GM04504 (cell line): ENCODE measurements at places on chromosomes 12 and 14.

DNA sequence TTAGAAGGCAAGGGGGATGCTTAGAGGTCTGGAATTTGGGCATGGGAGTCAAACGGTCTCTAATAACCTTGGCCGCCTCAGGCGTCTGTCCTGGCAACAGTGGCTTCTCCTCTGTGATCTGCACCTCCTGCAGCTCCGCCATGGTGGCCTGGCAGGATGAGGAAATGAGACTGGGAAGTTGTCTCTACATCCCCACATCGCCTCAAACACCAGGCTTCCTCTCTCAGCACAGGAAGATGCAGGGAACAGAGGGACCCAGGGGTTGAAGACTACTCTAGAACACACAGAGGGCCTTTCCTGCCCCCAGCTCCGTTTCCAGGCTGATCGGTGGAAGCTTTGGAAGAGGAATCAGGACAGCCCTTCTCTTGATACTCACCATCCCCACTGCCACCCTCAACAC lies 1.7 kb downstream of the NDRG2 start:
- DNase-seq: no peak

- DNase-seq: no peak
Observed at GRCh38 chr14:54828037-54828436, 74.6 kb downstream of the GCH1 start.

DNA sequence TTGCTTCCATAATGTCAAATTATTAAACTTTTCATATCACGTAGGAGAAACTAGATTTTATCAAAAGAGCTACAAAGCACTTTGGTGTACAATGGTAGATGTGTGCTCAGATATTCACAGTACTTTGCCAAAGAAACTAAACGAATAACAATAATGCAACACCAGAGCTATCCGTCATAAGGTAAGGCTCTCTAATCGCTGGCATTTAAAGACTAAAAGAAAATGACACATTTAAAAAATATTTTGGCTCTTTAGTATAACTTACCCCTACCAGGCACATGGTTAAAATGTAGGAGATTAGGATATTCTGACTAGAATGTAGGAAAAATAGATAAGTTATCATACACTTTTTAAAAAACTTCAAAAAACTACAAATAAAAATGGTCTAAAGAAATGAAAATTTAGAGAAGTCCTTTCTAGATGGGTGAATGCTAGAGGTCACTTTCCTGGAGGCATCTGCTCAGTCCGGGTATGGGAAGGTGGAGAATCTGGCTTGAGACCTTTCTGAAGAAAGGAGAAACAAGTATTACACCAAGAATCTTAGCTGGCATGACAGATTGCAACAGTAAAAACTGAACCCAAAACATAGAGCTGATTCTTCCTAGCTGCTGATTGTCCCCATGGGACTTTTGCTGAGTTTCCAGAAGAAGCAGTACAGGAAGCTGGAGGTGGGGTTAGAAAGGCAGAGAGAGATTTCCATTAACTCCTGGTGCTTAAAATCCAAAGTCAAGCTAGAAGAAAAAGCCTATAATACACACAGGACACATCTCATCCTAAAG lies 67.9 kb downstream of the FAR2 start:
- peak; percentile 20 for DNase-seq

- DNase-seq: no peak
Observed at GRCh38 chr14:64541261-64541971, 875 bp downstream of the HSPA2 start.

- DNase-seq: no peak
Observed at GRCh38 chr12:80107221-80107620, 7.9 kb downstream of the OTOGL start.

DNA sequence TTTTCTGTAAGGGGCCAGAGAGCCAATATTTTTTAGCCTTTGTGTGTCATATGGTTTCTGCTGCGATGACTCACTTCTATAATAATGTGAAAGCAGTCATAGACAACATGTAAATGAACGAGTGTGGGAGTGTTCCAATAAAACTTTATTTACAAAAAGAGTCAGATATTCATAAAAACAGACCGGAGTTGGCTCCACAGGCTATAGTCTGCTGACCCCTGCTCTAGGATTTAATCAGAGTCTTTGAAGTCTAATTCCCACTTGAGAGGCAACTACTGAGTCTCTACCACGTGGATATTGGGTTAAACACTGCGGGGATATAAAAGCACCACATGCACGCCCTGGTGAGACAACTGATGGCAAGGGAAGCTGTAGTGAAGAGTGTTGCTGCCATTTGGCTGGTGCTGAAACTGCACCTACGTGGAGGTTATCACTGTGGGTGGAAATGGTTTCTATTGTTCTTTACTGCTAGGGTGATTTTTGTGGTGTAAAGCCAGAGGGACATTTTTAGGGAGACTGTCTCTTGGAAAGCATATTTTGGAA lies 3.6 kb upstream of the NINJ2 start:
- no peak for DNase-seq

DNA sequence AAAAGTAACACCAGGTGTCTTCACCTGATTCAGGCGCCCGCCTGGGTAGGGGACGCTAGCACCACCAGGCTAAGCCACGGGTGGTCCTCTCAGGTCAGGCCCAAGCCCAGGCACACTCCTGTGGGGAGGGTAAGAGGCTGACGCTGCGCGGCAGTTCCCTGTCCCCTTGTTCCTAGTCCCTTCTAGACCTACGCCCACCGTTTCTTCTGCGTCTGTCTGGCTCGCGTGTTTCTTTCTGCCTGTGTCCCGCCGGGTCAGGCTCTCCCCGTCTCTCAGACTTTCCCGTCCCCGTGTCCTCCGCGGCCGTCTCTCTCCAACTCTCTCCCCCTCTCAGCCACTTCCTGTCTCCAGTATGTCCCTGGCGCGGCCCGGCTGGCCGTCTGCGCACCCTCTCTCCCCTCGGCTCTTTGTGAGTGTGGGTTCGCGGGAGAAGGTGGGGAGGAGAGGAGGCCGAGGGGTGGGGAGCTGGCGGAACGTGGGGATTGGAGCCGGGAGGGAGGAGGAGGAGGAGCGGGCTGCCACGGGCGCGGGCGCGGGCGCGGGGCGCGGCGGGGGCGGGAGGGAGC lies 3.1 kb upstream of the TNS2 start:
- peak; percentile 79 for DNase-seq

GRCh38 chr12:95118788-95119179 lies 45.4 kb upstream of the NR2C1 start:
- DNase-seq: no peak

DNA sequence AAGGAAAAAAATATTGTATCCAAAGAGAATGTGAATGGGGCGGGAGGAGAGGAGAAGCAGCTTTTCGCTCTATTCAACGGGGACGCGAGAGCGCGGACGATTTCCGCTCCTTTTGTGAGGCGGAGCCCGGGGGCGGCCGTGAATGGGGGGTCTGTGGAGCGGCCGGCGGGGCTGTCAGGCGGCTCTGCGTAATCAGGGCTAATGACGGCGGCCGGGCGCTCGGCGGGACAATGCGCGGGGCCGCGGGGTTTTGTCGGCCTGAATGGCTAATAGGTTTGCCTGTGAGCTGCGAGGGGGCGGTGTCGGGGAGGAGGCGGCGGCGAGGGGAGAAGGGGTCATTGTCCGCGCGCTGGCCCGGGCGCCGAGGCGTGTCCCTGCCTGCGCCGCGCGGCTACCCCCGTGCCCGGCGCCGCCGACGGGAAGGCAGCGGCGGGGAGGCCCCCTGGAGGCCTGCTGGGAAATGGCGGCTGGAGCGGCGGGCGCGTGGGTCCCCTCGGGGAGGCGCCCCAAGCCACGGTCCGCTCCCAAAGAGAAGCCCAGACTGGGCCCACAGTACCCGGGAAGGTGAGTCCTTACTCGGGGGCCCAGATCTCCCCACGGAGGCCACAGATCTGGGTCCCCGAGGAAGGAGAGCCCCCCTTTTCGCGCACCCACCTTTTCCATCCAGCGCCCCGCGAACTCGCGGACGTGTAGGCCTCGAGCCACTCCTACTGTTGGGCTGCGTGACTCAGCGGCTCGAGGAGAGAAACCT lies 6.0 kb downstream of the SIX6 start:
- DNase-seq: no peak

DNA sequence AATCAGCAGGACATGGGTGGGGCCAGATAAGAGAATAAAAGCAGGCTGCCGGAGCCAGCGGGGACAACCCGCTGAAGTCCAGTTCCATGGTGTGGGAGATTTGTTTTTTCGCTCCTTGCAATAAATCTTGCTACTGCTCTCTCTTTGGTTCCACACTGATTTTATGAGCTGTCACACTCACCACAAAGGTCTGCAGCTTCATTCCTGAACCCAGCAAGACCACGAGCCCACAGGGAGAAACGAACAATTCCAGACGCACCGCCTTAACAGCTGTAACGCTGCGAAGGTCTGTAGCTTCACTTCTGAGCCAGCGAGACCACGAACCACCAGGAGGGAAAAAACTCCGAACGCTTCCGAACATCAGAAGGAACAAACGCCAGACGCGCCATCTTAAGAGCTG lies 2.8 kb upstream of the CNIH1 start:
- DNase-seq: no peak

DNA sequence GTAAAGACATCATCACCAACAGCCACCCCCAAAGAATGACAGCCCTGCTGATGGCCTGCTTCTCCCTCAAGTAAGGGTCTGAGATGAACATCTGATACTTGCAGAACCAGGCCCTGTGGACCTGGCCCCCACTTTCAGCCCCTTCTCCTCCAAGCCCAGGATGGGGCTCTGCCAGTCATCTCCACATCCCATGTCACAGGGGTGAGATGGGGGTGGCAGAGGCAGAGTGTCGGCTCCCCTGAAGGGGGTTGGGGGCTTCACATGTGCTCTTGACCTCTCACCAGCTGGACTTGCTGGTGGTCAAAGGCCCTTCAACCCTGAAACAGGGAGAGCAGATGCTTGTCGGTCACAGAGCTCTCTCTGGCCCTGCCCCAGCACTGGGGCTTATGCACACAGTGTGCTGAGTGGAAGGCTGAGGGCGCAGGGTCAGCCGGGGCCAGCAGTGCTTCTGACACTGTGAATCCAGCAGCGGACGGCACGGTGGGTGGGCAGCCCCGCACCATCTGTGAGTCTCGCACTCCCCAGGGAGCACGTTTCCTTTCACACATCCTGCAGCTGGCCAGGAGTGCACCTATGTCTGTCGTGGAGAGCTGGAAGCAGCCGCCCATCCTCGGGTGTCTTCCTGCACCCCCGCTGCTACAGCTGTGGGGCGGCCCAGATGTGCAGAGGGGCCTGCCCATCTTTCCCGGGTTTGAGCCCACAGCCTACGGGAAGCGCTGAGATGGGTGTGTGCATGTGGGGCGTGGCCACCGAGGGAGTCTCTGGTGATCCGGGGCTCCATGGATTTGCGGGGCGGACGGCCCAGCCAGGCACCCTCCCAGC lies 94.3 kb downstream of the ADGRD1 start:
- no peak for DNase-seq

GRCh38 chr12:86711731-86712130 lies 455.5 kb upstream of the MGAT4C start:
- no peak for DNase-seq

GRCh38 chr14:72052356-72052755 lies 120.1 kb downstream of the RGS6 start:
- DNase-seq: no peak

- no peak for DNase-seq
Observed at GRCh38 chr14:51677738-51678137, 26.0 kb downstream of the FRMD6 start.

DNA sequence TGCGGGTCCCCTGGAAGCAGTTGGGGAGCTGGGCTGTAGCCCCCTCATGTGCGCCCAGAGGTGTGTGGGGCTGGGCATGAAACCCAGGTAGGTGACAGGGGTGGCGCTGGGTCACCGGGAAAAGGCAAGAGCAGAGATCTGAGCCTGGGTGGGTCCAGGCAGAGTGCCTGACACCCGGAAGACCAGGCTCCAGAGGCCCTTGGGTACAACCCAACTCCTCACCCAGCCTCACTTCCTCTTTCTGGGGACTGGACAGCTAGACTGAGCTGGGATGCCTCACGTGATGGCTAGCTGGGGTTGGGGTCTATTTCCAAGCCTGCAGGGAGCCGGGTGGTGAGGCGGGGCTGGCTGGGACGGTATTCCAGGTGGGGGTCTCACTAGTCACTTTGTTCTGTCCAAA lies 16.3 kb upstream of the CYP46A1 start:
- DNase-seq: no peak

- DNase-seq: no peak
Observed at GRCh38 chr12:130639476-130640424, 76.3 kb downstream of the RIMBP2 start.

DNA sequence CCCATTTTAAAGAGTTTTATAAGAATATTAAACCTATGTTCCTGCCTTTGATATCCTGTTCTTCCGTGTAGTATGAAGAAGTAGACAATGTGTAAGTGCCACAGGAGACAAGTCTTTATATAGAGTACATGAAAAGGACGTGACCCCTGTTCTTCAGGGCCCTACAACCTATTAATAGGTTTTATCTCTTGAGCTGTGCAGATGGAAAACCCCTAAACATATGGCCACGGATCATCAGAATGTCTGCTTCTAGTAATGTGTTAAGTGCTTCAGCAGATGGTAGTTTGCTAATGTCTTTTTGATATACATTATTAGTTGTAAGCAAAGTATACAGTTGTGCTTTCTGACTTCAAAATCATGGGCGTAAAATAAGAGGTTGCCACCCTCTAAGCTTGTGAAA lies 228.5 kb downstream of the PTPRO start:
- no peak for DNase-seq

DNA sequence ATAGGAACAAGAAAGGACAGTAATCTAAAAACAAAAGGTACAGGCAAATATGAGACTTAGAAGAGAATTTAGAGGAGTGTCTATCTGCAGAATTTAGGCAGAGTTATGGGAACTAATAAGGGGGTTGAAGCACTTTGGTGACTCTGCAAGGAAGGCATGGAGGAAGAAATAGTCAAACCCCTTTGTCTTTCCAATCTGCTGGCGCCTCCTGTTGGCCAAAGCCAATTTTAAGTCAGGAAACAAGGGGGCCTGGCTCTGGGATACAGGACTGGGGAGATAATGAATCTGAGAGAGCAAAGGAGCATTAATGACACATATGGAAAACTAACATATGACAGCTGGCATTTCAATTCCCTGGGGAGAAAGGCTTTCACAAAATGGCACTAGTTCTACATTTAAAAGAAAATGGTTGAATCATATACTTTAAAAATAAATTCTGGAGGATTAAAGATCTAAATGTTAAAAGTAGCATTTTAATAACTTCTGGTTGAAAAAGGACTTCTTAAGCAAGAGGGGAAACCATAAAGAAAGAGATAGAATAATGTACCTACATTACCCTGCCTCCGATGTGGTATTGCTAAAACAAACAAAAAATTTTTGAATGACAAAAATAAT lies 48.5 kb upstream of the CSRP2 start:
- DNase-seq: no peak

DNA sequence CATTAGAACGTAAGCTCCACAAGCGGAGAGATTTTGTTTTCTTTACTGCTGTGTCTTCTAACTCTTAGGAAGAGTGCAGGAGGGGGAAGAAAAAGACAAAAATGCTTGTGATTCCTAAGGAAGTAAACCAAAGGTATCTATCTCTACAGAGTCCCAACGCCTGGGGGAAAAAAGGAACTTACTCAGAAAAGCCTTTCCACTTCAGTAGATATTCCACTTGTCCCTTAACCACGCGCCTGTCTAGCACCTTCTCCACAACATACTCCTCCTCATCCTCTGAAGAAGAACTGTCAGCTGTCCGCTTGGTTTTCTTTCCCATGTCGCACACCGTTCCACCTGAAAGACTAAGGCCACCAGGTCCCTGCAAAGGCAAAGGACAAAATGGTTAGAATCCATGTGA lies 22.6 kb downstream of the CBX5 start:
- no peak for DNase-seq

GRCh38 chr14:61201171-61201570 lies 80.0 kb downstream of the TMEM30B start:
- no peak for DNase-seq

- DNase-seq: no peak
Observed at GRCh38 chr12:84329938-84330337, 582.7 kb downstream of the SLC6A15 start.

- no peak for DNase-seq
Observed at GRCh38 chr12:115771065-115771464, 506.4 kb downstream of the MED13L start.
